GM03348 (cell line): ENCODE measurements at places on chromosomes 11 and 22.

- peak; percentile 91 for DNase-seq
Measured at GRCh38 chr11:2531277-2531986, 86.6 kb downstream of the KCNQ1 start.

DNA sequence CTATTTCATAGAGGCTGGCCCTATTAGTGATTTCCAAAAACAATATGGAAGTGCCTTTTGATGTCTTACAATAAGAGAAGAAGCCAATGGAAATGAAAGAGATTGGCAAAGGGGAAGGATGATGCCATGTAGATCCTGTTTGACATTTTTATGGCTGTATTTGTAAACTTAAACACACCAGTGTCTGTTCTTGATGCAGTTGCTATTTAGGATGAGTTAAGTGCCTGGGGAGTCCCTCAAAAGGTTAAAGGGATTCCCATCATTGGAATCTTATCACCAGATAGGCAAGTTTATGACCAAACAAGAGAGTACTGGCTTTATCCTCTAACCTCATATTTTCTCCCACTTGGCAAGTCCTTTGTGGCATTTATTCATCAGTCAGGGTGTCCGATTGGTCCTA is 91.4 kb downstream of the CD44 start:
- no peak for DNase-seq

- no peak for DNase-seq
Measured at GRCh38 chr22:24153959-24154358, 27.3 kb upstream of the SUSD2 start.

- DNase-seq: no peak
Measured at GRCh38 chr22:41834005-41834944, 1.4 kb downstream of the SREBF2 start.

GRCh38 chr11:32809313-32809712 is 14.9 kb upstream of the CCDC73 start:
- peak; percentile 81 for DNase-seq

DNA sequence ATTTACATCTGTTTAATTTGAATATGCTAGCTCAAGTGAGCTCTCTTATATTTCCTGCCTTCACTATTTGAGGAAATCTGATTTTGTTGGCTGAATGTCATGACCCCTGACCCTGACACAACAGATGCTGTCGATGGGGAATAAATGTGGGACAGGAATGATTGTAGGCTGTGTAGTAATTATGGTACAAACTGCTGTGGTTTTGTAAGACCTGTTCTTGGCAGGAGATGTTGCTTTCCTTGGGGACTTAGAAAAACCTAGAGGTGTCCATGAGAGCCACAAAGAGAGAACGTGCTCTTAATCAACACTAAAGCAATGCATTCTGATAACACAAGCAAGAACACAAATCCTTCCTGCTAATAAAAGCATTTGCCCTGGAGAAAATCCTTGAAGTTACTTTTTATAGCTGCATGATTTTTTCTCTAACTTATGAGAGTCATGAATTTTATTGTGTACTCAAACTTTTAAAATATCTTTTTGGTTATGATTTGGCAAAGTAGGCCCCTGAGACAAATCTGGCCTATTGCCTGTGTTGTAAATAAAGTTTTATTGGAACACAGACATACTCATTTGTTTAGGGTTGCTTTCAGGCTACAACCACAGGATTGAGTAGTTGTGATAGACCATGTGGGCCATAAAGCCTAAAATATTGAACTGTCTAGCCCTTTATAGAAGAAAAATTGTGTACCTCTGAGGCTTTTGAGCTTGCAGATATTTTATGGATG is 90.2 kb downstream of the DDX10 start:
- DNase-seq: no peak

GRCh38 chr11:116990061-116990473 is 108.2 kb downstream of the SIK3 start:
- DNase-seq: peak; percentile 77
